ENCODE measurements at places on chromosomes 3 and 15.

DNA sequence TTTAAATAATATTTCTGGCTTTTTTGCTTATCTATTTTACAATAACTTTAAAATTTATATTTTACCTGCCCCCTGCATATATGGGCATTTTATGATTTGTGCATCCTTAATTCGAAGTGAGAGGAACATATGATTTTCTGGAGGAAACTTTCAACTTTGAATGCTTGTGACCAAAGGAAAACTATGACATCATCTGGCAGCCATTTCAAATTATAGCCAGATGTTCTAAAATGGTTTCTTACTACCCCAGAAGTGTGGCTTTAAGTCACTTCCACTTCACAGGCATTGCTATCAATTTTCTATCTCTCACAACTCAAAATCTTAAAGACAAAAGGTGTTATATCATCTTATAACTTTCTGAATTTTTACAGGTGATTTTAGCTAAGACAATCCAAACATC is 508.8 kb downstream of the RBMS3 start:
- no peak for DNase-seq

GRCh38 chr3:137807998-137808397 is 43.9 kb downstream of the SOX14 start:
- no peak for DNase-seq

- DNase-seq: no peak
These were observed 585.9 kb downstream of the UNC13C start for GRCh38 chr15:54564166-54564565.

DNA sequence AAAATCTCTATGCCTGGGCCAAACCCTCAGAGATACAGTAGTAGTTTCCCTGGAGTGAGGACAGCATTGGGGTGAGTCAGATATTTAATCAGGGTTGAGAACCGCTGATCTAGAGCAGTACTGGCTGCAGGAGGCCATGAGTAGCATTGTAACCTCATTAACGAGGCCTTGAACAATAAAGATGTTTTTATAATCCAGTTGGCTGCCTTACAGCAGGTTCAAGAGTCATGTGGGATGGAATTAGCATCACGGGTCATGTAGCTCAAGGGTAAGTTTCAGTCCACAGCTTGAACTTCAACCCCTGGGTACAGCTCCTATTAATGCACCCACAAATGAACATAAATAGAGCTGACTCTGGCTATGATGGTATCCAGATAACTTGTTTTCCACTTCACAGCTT is 5.1 kb downstream of the HPS3 start:
- no peak for DNase-seq

- no peak for DNase-seq
These were observed 34.2 kb downstream of the HMCES start for GRCh38 chr3:129312671-129313414.

GRCh38 chr3:48502728-48503168 is 1.2 kb downstream of the SHISA5 start:
- DNase-seq: no peak

GRCh38 chr15:73382115-73382514 is 13.4 kb upstream of the HCN4 start:
- DNase-seq: no peak

DNA sequence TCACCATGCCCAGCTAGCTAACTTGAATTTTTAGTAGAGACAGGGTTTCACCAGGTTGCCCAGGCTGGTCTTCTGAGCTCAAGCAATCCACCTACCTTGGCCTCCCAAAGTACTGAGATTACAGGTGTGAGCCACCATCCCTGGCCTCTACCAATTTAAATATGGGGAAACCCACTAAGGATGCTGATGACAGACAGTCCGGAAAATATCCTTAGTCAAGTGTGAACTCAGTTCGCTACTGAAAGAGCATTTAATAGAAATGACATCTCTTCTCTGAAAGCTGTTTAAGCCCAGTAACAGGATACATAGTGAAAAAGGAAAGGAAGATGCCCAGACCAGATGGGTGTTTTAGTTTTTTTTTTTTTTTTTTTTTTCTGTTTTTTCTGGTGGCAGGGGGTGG is 7.7 kb upstream of the GRAMD2A start:
- DNase-seq: no peak

- DNase-seq: no peak
These were observed 614.8 kb downstream of the ZIC1 start for GRCh38 chr3:148023994-148024393.

- DNase-seq: no peak
These were observed 7.4 kb upstream of the RIOX2 start for GRCh38 chr3:97979610-97980009.

GRCh38 chr3:48528754-48529153 is 24.8 kb upstream of the SHISA5 start:
- no peak for DNase-seq

Measured in GOT3 (cell line).